Activated CD8-positive, alpha-beta memory T cell treated with anti-CD3 and anti-CD28 coated beads, Interleukin-2, amount 50 U/mL, for 4 hours (primary cell): ENCODE measurements at places on chromosomes 16 and 17.

DNA sequence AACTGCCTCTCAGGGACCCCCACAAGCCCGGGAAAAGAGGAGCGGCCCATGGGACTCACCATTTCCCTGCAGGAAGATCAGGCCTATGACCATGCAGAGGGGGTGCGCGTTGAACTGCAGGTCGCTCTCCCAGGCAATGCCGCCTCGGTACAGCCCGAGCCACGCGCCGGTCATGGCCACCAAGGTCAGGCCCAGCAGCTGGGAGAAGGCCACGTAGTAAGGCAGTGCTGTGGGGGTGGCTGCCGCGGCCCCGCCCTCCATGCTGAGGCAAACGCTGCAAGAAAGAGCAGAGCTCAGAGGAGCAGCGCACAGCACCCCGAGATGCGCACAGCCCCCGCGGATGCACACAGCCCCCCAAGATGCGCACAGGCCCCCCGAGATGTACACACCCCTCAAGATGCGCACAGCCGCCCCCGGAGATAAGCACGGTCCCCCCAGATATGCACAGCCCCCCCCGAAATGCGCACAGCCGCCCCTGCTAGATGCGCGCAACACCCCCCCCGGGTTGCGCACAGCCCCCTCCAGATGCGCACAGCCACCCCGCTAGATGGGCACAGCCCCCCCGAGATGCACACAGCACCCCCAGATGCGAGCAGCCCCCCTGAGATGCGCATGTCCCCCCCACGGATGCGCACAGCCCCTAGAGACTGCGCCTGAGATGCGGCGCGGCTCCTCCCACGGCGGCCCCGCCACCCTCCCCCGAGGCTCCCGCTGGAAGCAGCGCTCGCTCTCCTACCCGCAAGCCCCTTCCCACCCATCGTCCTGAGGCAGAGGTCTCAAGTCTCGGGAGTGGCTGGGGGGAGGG is 8.6 kb downstream of the CYB561 start:
- DNase-seq, result no peak

GRCh38 chr17:49889500-49889899 is 41.6 kb upstream of the TAC4 start:
- no peak for DNase-seq

DNA sequence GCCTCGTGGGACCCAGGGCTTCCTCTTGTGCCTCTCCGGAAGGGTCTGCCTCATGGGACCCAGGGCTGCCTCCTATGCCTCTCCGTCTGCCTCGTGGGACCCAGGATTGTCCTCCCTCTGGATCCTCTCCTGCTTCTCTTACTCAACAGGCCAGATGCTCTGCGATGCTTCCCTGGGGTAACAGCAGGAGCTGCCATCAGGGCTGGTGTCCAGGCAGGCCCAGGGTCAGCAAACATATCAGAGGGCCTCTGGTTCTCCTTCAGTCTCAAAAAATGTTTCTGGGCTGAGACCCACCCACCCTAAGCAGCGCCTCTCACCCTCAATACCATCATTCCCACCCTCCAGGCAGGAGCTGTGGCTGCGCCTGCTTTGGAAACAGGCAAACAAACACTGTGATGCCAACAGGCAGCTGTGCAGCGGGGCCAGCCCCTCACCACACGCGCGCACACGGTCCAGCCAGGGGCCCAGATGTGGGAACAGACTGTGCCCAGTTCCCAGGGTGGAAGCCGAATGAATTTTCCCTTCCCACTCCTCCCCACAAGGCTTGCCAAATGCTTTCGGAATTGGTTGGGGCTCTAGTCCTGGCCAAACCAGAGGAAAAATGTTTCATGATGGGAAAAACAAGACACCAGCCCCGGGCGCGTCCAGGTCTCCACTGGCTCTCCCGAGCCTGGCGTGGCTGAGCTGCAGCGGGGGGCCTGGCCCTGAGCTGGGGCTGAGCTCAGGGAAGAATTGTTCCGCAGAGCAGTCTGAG is 11.3 kb downstream of the TIMM22 start:
- no peak for DNase-seq

DNA sequence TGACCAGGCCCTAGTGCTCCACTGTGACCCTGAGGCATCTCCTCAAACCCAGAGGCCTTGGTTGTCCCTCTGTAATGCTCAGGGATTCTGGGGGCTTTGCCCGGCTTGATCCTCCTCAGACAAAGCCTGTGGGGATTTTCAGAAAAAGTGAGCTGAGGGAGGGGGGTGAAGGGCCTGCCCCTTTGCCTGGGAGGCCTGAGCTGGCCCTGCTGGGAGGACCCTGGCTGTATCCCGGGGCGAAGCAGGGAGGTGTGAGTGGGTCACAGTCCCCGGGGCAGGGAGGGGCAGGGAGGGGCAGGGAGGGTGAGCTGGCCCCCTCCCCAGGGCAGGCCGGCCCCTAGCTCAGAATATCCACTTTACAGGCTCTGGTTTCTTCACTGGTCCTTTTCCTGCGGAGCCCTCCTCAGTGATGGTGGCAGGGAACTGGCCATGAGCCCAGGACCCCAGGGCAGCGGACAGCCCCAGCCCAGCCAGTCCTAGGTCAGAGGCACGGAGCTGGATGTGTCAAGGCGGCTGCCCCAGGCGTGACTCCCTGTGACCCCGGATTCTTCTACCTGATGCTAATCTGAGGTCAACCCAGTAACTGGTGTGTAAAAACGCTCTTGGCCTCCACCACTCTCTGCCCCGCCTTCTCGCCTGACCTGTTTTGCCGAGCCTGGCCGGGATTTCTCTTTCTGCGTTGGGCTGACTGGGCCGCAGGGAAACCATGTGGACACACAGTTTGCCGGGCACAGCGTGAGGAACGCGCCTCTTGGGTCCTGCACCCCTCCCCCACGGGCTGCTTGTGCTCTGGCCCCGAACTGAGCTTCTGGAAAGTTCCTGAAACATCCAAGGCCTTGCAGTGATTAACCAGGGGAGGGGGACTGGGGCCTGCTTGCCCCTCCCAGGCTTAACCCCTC is 5.8 kb upstream of the FASN start:
- no peak for DNase-seq

- DNase-seq, result no peak
Measured at GRCh38 chr16:67718668-67719047, 458 bp downstream of the GFOD2 start.
